Stimulated activated CD8-positive, alpha-beta memory T cell treated with anti-CD3 and anti-CD28 coated beads, Interleukin-7, amount 100 ng/mL, for 4 hours (primary cell): ENCODE measurements at places on chromosomes 6 and 20.

DNA sequence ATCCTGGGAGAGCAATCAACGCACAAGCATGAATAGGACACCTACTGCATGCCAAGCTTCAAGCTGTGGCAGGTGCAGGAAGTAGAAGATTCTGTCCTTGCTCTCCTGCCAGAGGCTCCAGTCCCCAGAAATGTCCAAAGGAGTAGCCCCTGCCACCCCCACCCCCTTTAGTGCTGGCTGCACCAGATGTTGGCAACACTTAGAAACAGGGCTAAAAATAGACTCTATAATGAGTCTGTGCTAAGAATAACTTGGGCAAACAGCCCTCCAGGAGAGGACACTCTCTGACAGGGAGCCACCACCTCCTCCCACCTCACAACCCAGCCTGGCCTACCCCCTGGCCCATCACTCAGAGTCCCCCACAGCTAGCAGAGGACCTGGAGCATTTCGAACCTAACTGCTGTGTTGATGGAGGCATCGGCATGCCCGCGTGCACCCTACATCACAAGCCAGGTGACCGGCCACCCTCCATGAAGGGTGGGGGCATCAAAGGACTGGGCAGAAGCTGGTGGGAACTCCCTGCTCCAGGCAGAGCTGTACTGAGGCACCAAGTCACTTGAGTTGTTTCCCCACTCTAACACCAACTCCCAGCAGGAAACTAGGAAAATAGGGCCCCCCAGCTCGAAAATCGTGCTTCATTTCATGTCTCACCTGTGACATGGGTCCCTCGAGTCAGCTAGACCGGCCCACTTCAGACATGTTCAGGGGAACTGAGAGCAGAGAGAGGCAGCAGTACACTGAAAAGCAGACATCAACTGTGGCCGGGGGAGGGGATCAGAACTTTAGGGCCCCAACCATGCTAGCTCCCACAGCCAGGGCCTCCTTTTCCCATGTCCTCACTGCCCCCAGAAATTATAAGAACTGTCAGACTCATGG lies 18.7 kb downstream of the TFEB start:
- no peak for DNase-seq

- DNase-seq, result no peak
Measured at GRCh38 chr6:15442467-15442866, 196.6 kb downstream of the JARID2 start.

GRCh38 chr20:19212821-19213502 lies 520 bp downstream of the SLC24A3 start:
- no peak for DNase-seq

- DNase-seq, result no peak
Measured at GRCh38 chr6:29790626-29791025, 37.0 kb upstream of the HLA-G start.

GRCh38 chr20:50023116-50023805 lies 40.5 kb downstream of the SNAI1 start:
- no peak for DNase-seq

DNA sequence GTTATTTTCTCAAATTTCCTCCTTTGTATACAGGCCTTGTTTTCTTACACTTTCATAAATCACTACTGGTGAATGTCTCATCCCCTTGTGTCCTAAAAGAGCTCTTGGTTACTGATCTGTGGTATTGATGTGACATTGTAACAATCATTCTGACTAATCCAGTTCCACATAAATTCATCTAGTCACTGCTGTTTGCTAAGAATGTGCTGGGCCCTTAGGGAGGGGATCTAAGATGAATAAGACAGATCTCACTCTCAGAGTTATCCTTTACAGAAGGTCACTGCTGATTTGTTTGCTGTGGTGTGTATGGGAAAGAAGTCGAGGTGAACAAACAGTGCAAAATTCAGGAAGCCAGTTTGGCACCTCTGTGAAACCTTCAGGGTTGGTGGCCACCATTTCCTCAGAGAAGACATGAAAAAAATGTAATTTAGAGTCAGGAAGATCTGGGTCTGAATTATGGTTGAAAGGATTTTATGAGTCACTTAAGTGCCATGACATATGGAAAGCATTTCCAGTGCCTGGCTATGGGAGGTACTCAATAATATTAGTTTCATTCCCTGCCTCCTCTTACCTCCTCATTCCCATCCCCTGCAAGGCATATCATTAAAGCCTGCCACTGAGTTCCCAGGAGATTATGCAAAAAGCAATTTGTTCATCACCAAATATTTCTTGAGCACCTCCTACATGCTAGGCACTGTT lies 121.8 kb downstream of the COL9A1 start:
- no peak for DNase-seq

- DNase-seq, result no peak
Measured at GRCh38 chr20:45322952-45323383, 14.9 kb upstream of the MATN4 start.
